Heart right ventricle (tissue), 16 donors: ENCODE measurements at places on chromosomes 5 and 9. TPM values are rescaled to one million over a fixed set of nuclear protein-coding genes. Genes with fewer than 3 reads are reported as not detected.

GRCh38 chr9:84238652-84239051 lies 101.9 kb downstream of the SLC28A3 start:
- no peak for DNase-seq

GRCh38 chr9:3989915-3990314 lies 310.0 kb downstream of the GLIS3 start:
- no peak for DNase-seq

GRCh38 chr5:107342371-107342770 lies 328.4 kb downstream of the EFNA5 start:
- DNase-seq: no peak

DNA sequence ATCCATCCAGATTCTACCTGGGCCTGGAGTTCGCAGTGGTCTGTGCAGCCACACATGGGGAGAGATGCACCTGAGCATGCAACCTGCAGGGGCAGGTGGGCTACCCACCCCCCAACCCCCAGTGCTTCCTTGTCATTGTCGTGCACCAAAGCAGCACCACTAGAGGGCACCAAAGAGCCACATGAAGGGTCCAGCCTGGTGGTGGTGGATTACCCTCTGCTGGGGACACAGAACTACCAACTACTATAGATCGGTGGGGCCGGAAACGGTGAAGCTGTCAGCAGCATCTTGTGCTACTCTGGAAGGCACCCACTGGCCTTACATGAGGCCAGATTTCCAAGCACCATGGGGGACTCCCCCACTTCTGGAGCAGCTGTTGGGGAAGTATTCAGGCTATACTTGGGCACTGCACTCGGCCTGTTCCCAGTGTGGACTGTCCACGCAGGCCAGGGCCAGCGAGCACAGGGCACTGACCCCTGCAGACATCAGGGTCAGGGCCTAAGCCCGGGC lies 60.2 kb upstream of the TBC1D2 start:
- peak; percentile 81 for DNase-seq

DNA sequence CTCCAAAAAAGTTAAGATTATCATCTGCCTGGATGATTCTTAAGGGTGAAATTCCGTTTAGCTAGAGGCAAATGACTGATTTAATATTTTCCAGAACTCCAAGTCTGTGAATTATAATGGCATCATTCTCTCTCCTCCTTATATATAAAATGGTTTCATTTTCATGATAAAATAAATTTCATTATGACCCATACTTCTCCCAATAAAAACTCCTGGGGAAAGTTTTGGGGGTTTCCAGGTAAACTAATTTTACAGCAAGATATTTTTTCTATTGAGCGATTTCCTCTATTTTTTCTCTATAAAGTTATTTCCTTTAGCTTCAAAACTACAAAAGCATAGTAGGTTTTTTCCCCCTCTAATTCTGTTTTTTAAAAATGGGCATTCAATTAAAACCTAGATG lies 7.6 kb upstream of the OTULIN start:
- no peak for DNase-seq

DNA sequence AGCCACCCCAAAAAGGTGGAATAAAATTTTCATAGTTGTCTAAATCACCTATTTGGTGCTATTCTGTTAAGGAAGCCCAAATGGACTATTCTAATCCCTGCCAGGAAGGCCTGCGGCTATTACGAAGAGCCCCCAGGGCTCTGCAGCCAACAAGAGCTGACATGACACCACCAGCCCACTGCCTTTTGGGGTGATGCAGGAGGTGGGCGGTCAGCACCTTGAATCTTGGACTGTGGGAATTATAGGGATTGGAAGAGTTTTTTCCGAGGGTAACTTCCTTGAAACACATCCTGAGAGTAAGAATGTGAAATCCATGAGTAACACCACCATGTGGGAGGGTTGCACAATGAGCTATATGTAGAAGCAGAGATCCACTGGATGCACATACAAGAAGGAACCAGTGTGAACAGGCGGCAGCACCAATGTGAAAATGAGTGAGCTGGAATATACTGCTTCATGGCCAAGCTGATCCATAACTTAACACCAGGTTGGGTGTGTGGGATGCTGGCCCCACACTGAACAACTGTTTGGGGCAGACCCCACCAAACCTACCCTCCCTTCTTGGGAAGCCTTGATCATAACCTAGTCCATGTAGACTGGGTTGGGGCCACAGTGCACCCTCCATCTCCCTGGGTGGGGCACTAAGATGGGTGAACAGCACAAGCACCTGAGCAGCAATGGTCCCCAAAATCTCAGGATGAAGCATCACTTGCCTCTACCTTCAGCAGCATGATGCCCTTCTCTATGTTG lies 239.0 kb downstream of the FSTL4 start:
- DNase-seq: no peak

DNA sequence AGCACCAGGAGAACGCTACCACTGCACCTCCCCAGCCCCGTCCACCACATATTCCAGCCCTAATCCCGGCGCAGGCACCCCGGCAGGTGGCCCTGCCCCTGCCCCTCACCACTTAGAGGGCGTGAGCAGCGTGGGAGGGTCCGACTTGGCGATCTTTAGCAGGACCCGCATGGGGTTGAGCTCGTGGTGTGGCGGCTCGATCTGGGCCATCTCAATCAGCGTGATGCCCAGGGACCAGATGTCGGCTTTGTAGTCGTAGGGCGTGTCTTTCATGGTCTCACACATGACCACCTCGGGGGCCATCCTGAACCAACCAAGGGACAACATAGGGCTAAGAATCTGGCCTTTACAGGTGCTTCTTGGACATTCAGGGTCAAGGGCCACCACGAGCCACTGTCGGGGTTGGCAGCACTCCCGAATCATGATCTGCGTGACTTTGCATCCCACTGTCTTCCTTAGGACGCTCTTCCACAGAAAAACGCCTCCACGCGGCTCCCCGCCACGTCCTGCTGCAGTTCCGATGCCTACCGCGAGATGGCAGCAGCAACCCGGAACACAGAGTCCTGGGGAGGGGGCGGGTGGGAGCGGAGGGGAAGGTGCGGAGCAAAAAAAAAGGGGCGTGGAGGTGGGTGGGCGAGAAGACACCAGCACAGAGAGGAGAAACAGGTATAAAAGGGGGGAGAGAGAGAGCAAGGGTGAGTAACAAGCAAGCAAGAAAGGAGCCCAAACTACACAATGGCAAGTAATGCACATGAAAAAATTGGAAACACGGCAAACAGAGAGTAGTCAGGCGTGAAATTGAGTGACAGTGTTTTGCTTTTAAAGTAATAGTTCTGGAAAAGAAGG lies 81.3 kb downstream of the STK10 start:
- peak; percentile 72 for DNase-seq

DNA sequence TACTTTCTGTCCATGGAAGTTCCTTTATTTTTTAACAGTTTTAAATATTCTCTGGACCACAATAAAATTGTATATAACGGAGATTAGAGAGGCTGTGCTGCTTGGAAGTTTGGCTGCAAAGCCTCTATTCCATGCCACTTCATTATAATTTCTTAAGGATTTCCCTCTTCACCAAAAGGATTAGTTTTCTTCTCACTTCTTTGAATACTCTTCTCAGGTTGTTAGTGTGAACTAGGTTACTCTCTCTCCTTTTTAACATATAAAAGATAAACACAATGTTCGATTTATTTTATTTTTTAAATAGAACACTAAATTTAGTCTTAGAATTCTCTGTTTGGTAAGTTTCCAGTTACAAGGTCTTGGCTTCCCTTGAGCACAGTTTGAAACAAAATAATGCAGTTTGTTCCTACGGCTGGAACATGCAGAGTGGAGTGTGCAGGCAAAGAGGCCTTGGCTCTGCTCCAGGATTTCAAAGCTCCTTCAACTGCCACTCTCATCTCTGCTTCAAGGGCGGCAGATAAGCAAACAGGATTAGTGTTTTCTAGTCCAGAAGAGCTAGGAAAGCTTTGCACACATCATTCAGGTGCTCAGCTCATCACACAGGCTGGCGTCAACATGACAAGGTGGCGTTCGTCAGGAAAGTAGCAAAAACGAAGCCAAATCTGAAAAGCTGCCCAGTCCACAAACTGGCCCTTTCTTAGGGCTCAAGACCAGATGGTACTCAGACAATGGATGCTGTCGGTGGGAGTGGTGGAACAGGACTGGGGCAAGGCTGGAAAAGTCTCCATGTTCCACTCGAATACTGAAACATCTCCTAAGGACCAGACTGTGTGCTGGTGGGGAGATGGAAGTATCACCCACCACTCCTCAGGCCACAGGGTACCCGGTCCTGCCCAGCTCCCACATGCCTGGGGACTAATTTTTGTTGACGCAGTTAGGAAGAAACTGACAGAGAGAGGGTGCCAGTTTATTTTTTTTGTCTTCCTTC lies 286.6 kb downstream of the CRB2 start:
- DNase-seq: no peak

DNA sequence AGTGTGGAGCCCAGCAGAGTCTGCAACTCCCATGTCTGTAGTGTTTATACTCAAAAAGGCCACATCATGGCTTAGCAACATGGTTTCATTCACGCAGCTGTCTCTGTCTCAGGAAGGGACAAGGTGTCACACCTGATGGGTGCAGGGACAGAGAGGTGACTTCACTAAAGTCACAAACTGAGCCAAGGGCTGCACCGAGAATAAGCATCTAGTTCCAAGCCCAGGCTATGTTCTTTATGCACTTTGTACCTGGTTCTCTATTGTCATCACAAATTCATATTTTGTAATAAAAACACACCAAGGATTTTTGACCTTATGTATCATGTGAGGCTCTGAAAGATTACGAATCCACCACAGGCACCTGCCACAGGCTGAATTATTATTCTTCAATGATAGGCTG lies 64.9 kb upstream of the STK32A start:
- no peak for DNase-seq

Gene OSTF1
- total RNA-seq: 15.8 TPM

Gene SPATA31A3
- not detected for total RNA-seq

Gene ARSB
- 15.3 TPM for total RNA-seq
